Stimulated activated CD4-positive, alpha-beta T cell treated with anti-CD3 and anti-CD28 coated beads, TNF-alpha, amount 100 ng/mL, for 4 hours (primary cell): ENCODE measurements at places on chromosomes 4 and X.

GRCh38 chr4:153651116-153651515 lies 33.0 kb upstream of the TLR2 start:
- no peak for DNase-seq

GRCh38 chrX:47164420-47164819 lies 19.4 kb downstream of the RBM10 start:
- DNase-seq = no peak

- DNase-seq = no peak
Observed at GRCh38 chr4:99762728-99763127, 53.9 kb upstream of the DAPP1 start.

DNA sequence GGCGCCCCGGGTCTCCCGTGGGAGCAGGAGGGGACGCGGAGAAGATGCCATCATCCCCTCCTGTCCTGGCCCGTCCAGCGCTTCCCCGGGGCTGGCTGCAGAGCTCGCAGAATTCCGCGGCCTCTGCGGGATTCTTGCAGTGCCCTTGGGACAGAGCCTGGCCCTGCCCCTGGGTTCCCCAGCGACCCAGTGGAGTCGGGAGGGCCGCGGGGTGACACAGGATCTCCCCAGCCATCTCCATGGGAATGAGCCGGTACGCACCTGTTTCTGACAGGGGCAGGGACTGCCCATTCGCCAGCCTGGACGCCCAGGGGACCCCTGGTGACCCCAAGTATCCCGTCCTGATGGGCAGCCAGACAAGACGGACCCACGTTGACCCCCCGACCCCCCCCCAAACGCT lies 482 bp downstream of the FAM9C start:
- no peak for DNase-seq

- DNase-seq = no peak
Observed at GRCh38 chrX:23879380-23880090, 28.2 kb downstream of the APOO start.

DNA sequence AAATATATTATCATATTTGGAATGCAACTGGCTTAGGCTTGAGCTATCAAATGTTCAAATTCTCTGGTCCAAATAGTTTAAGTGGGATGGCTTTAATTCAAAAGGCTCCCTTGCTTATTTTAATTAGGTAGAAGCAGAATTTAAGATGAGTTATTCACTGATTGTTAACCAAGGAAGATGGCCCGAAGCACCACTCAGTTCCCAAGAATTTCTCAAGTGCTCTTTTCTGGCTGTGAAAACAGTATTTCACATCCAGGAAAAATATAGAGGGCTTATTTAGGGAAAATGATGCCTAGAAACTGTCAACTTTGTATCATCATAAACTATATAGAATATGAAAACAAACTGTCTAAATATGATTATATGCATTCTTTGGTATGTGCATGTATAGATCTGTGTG lies 246.5 kb upstream of the SFRP2 start:
- no peak for DNase-seq
